ENCODE measurements at places on chromosomes 13 and 19. TPM values are rescaled to one million over a fixed set of nuclear protein-coding genes. Genes with fewer than 3 reads are reported as not detected.

DNA sequence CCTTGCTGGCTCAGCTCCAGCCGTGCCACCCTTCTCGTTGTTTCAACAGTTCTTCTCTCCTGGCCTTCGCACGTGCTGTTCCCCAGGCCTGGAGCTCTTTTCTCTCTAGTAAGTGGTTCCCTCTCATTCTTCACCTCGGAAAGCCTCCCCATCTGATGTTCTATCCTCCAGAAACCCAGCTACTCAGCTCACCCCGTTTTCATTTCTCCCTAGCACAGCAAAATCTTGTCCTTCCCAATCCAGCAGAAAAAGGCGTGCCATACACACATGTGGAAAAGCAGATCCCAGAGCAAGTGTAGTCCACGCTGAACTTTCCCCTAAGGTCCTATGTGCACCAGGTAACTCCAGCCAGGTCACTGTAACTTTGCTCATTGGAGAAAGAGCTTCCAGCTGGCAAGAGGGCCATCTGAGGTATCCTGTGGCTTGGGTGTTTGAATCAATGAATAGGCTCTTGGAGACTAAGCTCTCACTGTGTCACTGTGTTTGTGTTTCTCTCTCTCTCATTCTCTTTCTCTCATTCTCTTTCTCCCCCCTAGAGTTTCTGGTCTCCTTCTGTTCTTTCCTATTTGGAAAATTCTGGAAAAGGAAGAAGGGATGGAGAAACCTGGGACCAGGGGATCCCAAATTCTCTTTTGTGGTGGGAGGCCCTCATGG, 49.0 kb downstream of the COLGALT1 start:
- DNase-seq = no peak

Gene FOXA3
- not detected for total RNA-seq

- no peak for DNase-seq
These were observed 198.8 kb downstream of the EFNB2 start for GRCh38 chr13:106336668-106337067.

- no peak for DNase-seq
These were observed 90.9 kb downstream of the GJA3 start for GRCh38 chr13:20069956-20070355.

Gene CNFN
- total RNA-seq = 0.32 TPM

All from fibroblast of villous mesenchyme (primary cell).